ENCODE measurements at places on chromosomes 5 and 9.
A peak's percentile ranks its signal among the peaks of the same experiment; 100 is the strongest.

GRCh38 chr9:133369933-133370332 lies 5.9 kb downstream of the SURF4 start:
- DNase-seq, result no peak

- DNase-seq, result peak; percentile 19
Measured at GRCh38 chr5:135242021-135242865, 156.8 kb downstream of the MACROH2A1 start.

- no peak for DNase-seq
Measured at GRCh38 chr5:132754947-132755346, 7.7 kb downstream of the CCNI2 start.

DNA sequence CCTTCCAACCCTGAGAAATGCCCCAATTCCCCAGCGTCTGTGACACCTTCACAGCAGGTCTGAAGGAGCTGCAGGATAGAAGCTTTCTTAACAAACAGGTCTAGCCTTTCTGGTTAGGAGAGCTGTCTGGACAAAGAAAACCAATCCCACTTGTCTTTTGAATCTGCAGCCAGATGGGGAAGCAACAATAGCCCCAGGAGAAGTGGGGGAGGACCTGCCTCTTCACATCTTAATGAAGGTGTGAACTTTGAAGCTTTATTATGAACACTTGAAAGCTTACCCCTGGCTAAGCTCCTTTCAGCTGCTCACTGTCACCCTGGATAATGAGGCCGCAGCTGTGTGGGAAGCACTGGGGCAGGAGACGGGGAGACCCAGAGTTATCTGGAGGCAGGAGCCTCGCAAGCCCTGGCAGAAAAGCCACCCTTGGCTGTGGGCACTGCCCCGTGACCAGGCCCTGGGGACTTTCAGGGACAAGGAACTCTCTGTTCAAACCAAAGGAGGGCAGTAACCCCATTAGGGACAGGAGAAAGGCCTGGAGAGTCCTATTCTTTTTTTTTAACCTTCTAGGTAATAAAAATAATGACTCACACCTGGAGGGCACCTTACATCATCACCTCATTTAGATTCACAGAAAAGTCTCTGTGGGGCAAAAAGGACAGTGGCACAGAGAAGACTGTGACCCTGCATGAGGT lies 151.8 kb upstream of the RAD23B start:
- no peak for DNase-seq

- DNase-seq, result no peak
Measured at GRCh38 chr9:1198085-1198484, 147.9 kb downstream of the DMRT2 start.

- peak; percentile 20 for DNase-seq
Measured at GRCh38 chr5:150024346-150024984, 23.9 kb downstream of the HMGXB3 start.
